ENCODE measurements at places on chromosomes 7 and 10. TPM values are rescaled to one million over a fixed set of nuclear protein-coding genes. Genes with fewer than 3 reads are reported as not detected.

Gene OR2A42
- not detected for total RNA-seq

Gene JCAD
- 15.8 TPM for total RNA-seq

Gene AKR1C8
- not detected for total RNA-seq

Gene ITGA8
- total RNA-seq = 0.36 TPM

Gene CYP2C8
- total RNA-seq = 8.1 TPM

Gene CLCN1
- 0.14 TPM for total RNA-seq

Gene PRSS2
- total RNA-seq = 5.3 TPM

Gene CALHM3
- 1.3 TPM for total RNA-seq

Gene GPR26
- not detected for total RNA-seq

Gene MBL2
- total RNA-seq = not detected

DNA sequence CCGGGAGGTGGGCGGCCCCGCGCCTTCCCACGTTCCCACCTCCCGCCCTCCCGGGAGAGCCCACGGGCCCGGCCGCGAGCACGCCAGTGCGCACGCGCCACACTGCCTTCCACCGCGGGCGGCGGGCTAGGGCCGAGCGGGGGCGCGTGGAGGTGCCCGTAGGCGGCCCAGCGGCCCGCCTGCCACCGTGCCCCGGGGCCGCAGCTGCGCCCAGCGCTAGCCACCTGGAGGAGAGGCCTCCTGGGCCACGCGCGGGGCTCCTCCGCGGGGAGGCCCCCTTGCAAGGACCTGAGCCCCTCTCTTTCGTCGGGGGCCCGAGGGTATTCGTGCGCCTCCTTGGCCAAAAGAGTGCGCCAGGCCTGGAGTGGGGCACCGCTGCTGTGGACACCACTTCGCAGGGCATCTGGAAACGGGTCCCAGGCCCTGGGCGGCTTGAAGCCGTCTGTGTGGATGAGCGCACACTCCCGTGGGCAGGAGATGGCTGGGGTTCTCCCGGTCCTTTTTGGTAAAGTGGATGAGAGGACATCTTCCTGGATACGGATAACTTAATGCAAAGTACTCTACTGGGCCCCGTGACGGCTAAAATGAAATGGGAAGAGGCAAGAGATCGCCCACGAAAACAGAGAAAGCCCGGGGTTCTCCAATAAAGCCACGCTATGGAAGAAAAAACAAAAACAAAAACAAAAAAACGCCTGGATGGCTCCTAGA lies 9.0 kb upstream of the EBF3 start:
- no peak for DNase-seq
- peaks cover 86% of the 10 kb centered on the region for H3K27me3 ChIP-seq
- H3K4me3 ChIP-seq = no peak overlapping the region
- H3K4me1 ChIP-seq = peaks cover 10% of the 10 kb centered on the region
- H3K36me3 ChIP-seq = no peaks in the 10 kb centered on the region

DNA sequence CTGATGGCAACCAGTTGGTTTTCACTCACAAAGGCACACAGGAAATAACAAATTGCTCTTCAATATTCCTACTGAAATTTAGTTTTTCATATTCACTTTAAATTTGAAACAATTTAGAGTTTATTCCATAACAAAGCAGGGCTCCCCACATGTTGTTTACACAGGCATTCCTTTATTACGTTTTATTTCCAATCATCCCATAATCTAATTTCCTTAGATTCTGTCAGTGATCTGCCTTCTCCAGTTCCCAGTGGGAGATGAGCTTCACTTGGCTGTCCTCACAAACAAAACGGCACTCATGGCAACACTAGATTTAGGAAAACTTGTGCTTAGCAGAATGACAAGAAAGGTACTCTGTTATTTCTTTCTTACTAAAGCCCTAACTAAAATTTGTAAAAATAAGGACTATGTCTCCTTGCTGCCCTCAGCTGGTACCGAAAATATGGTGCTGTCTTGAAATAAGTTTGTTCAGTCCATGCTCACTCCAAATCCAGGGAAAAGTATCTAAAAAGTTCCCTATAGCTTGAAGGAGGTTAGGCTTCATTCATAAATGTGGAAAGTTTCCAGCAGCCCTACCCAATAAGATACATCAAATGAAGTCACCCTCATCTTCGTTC lies 23.0 kb downstream of the PHYH start:
- no peak for DNase-seq
- no peak overlapping the region for H3K4me3 ChIP-seq
- no peaks in the 10 kb centered on the region for H3K4me1 ChIP-seq
- H3K27me3 ChIP-seq = no peaks in the 10 kb centered on the region
- peak overlapping the region; percentile 27 for H3K27ac ChIP-seq

GRCh38 chr10:73967544-73967943 lies 30.4 kb upstream of the VCL start:
- H3K4me3 ChIP-seq = no peak overlapping the region
- H3K4me1 ChIP-seq = peaks cover 7% of the 10 kb centered on the region
- no peaks in the 10 kb centered on the region for H3K36me3 ChIP-seq
- DNase-seq = no peak
- H3K27ac ChIP-seq = no peak overlapping the region

DNA sequence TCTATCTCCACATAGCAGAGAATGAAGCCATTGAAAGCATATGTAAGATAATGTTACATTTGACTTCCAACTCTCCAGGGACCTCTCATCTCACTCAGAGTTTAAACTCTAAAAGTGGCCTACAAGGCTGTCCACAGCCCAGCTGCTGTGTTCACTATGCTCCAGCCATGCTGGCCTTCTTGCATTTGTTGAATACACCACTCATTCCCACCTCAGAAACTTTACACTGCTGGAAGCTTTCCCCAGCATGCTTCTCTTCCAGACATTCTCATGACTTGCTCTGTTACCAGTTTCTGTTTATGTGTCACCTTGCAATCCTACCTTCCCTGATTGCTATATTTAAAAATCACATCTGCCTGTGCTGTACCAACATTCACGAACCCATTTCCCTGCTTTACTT lies 167.2 kb downstream of the WNT2 start:
- H3K4me1 ChIP-seq = peaks cover 3% of the 10 kb centered on the region
- H3K36me3 ChIP-seq = no peaks in the 10 kb centered on the region
- DNase-seq = no peak
- H3K27ac ChIP-seq = no peak overlapping the region
- H3K27me3 ChIP-seq = no peaks in the 10 kb centered on the region

DNA sequence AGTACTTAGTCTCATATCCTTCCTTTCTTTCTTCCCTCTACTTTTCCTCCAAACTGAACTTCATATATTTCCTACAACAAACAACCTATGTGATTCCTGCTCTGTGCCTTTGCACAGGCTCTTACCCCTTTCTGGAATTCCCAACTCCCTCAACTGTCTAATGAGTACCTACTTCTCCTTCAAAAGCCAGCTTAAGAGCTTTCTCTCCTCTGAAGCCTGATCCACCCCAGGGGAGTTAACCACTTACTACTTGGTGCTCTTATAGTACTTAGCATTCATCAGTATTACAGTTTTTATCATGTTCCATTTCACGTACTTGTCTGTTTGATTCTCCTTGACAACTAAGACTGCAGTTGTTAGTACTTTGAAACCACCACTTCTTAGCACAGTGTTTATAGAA lies 246.1 kb downstream of the LRRTM3 start:
- no peak overlapping the region for H3K4me3 ChIP-seq
- peak overlapping the region; percentile 50 for H3K27ac ChIP-seq
- no peaks in the 10 kb centered on the region for H3K4me1 ChIP-seq
- DNase-seq = no peak

GRCh38 chr7:44059219-44060090 lies 5.9 kb downstream of the PGAM2 start:
- no peak for DNase-seq
- peaks cover 2% of the 10 kb centered on the region for H3K4me1 ChIP-seq
- peaks cover 23% of the 10 kb centered on the region for H3K36me3 ChIP-seq
- H3K27ac ChIP-seq = peak overlapping the region; percentile 71
- no peak overlapping the region for H3K4me3 ChIP-seq
- H3K27me3 ChIP-seq = no peaks in the 10 kb centered on the region

DNA sequence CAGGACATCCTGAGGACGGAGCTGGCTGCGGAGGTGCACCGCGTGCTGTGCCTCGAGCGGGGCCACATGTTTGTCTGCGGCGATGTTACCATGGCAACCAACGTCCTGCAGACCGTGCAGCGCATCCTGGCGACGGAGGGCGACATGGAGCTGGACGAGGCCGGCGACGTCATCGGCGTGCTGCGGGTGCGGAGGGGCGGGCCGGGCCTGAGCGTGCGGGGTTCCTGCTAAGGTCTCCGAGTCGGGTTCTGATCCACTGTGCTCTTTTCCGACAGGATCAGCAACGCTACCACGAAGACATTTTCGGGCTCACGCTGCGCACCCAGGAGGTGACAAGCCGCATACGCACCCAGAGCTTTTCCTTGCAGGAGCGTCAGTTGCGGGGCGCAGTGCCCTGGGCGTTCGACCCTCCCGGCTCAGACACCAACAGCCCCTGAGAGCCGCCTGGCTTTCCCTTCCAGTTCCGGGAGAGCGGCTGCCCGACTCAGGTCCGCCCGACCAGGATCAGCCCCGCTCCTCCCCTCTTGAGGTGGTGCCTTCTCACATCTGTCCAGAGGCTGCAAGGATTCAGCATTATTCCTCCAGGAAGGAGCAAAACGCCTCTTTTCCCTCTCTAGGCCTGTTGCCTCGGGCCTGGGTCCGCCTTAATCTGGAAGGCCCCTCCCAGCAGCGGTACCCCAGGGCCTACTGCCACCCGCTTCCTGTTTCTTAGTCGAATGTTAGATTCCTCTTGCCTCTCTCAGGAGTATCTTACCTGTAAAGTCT lies 10.4 kb downstream of the ATG9B start:
- no peak overlapping the region for H3K27ac ChIP-seq
- H3K4me1 ChIP-seq = peaks cover 5% of the 10 kb centered on the region
- no peaks in the 10 kb centered on the region for H3K36me3 ChIP-seq
- H3K4me3 ChIP-seq = peak overlapping the region; percentile 29
- H3K27me3 ChIP-seq = peaks cover 76% of the 10 kb centered on the region

GRCh38 chr7:158564663-158565035 lies 23.0 kb downstream of the PTPRN2 start:
- H3K4me1 ChIP-seq = peaks cover 1% of the 10 kb centered on the region
- H3K27ac ChIP-seq = no peak overlapping the region
- H3K27me3 ChIP-seq = peaks cover 17% of the 10 kb centered on the region

- peaks cover 5% of the 10 kb centered on the region for H3K27me3 ChIP-seq
- H3K36me3 ChIP-seq = no peaks in the 10 kb centered on the region
- no peak overlapping the region for H3K27ac ChIP-seq
- no peak overlapping the region for H3K4me3 ChIP-seq
- peaks cover 6% of the 10 kb centered on the region for H3K4me1 ChIP-seq
- DNase-seq = no peak
Measured at GRCh38 chr7:73866446-73866767, 5.4 kb downstream of the TMEM270 start.

GRCh38 chr10:98224996-98225395 lies 43.0 kb downstream of the LOXL4 start:
- no peaks in the 10 kb centered on the region for H3K4me1 ChIP-seq
- no peak for DNase-seq
- H3K27me3 ChIP-seq = no peaks in the 10 kb centered on the region

GRCh38 chr10:86657011-86657395 lies 2.7 kb downstream of the OPN4 start:
- no peak overlapping the region for H3K27ac ChIP-seq

DNA sequence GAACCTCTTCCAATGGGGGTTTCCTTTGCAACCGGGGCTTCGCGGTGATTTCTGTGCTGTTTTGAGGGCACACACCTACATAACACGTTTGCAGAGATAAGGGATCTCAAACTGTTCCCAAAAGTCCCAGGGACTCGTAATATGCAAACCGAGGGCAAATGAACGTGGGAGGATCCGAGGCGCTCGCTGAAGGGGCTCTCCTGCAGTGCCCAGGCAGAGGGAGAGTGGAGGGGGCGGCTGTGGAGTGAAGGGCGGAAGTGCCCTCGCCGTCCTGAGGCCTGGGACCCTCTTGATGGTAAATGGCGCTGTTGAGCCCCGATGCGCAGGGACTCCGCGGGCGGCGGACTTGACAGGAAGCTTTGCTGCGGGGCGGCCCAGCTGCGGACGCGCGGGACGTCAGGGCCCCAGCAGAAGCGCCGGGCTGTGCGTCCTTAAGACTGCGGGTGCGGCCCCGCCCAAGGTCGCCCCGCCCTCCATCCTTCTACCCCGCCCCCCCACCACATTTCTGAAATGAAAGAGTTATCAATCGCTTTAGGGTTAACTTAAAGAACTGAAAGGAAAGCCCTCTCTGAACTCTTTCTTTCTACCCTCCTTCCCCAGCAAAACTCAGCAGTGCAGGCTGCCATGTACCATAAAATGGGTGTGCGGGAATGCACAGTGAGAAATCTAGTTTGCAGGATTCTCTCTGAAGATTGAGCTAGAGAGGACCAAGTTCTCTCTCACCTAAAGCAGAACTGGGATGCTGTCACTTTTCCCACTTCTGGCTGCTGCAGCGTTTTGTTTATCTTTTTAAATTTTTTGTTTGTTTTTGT lies 151.8 kb upstream of the YAE1 start:
- peak; percentile 49 for DNase-seq
- H3K27ac ChIP-seq = peak overlapping the region; percentile 73
- peaks cover 6% of the 10 kb centered on the region for H3K27me3 ChIP-seq
- peaks cover 3% of the 10 kb centered on the region for H3K4me1 ChIP-seq

GRCh38 chr10:3757638-3758490 lies 27.1 kb downstream of the KLF6 start:
- no peak for DNase-seq
- peaks cover 28% of the 10 kb centered on the region for H3K4me1 ChIP-seq
- no peak overlapping the region for H3K27ac ChIP-seq

DNA sequence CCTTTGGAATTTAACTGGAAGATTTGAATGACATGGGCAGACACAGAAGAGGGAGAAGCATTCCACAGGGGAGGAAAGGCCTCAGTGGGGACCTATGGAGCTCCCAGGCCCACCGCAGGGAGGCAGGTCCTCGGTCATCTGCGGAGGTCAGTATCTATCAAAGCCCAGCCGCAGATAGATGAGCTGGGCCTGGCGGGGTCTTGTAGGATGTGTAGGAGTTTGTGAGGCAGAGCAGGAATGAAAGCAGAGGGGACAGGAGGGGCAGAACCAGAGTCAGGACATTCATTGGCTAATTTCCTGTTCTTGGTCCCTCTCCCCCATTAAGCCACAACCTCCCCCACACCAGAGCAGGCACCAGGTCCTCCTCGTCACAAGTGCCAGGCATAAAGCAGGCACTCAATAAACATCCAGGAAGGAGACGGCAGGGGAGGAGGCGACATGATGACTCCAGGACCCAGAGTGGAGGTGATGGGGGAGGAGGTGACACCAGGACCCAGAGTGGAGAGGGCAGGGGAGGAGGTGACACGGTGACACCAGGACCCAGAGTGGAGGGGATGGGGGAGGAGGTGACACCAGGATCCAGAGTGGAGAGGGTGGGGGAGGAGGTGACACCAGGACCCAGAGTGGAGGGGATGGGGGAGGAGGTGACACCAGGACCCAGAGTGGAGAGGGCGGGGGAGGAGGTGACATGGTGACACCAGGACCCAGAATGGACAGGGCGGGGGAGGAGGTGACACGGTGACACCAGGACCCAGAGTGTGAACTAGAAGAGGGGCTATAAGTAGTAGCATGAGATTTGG lies 83.7 kb upstream of the PDGFA start:
- peaks cover 1% of the 10 kb centered on the region for H3K4me1 ChIP-seq
- no peak for DNase-seq

DNA sequence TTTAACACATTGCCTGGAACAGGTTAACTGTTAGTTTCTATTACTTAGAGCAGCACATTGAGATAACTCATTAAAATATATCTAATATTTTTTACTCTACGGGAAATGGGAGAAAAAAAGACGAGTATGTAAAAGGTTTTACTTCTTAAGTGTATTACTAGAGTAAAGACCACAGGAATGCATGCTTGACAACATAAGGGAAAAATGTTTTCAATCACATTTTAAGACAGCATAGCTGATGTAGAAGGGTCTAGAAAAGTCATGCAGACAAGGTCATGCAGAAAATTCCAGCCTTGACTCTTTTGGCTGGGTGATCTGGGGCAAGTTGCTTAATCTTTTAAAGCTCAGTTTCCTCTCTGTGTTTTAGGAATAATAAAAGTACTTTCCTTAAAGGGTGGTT lies 806.2 kb downstream of the CNTNAP2 start:
- no peaks in the 10 kb centered on the region for H3K36me3 ChIP-seq
- H3K4me1 ChIP-seq = peaks cover 2% of the 10 kb centered on the region
- H3K4me3 ChIP-seq = no peak overlapping the region
- H3K27ac ChIP-seq = no peak overlapping the region

Measured in progenitor cell of endocrine pancreas (in vitro differentiated cells).